Foreskin keratinocyte (primary cell): ENCODE measurements at places on chromosomes 16 and 17. TPM values are rescaled to one million over a fixed set of nuclear protein-coding genes. Genes with fewer than 3 reads are reported as not detected.

GRCh38 chr17:46940692-46941404 is 17.9 kb downstream of the GOSR2 start:
- DNase-seq, result peak; percentile 44

DNA sequence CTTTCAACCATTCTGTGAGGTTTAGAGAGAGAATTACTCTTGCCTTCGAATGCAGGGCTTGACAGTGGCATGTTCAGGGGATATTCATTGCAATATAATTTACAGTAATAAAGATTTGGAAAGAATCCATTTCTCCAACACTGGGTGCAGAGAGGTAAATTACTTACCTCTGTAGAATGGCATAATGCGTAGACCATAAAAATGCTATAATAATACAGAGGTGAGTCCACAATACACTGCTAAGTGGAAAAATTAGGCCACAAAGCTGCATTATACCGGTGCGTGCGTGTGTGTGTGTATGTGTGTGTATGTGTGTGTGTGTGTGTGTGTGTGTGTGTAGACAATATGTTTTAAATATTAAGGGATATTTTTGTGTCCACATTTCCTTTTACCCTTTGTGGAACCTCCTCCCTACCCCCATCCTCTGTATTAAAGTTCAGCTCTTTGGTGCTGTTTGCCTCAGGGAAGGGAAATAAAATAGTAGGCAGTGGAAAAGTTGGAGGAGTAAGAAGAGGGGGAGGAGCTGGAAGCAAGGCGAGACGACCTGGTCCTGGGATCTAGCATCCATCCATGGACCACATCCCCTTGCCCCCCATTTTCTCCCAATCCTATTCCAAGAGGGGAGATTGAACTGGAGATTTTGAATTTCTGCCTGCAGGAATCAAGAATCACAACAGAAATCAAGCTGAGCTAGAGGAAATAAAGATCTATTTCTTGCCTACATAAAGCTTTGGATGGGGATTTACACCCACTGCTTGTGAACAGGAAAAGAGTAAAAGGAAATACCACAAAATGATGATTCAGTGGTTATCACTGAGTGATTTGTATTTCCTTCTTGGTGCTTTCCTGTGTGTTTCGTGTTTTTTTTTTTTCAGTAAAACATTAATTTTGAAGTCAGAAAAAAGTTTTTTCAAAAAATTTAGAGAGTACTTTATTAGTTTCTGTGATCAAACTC is 124.8 kb downstream of the RGS9 start:
- no peak for DNase-seq

DHODH gene
- 6.0 and 8.1 TPM in 2 replicates for polyA plus RNA-seq

DNA sequence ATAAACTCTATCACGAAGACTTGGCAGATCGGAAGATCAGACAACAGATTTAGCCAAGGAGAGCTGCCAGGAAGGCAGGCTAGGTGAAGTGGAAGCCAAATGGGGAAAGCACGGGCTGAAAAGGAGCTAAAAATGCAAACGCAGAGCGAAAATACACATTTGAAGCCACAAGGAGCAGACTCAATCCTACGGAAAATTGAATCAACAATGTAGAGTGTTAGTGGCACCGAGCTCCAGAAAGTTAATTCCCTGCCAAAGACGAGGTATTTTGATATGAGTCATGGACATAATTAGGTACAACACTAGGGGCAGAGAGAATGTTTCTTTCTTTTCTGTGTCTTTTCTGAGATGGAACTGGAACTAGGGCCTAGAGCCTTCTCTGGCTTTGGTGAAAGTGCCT is 20.7 kb downstream of the GSG1L start:
- DNase-seq, result no peak

MSLN gene
- polyA plus RNA-seq, result 27.7 and 91.0 TPM in 2 replicates

GRCh38 chr17:45298546-45299285 is 18.1 kb downstream of the MAP3K14 start:
- peak; percentile 59 for DNase-seq

DNA sequence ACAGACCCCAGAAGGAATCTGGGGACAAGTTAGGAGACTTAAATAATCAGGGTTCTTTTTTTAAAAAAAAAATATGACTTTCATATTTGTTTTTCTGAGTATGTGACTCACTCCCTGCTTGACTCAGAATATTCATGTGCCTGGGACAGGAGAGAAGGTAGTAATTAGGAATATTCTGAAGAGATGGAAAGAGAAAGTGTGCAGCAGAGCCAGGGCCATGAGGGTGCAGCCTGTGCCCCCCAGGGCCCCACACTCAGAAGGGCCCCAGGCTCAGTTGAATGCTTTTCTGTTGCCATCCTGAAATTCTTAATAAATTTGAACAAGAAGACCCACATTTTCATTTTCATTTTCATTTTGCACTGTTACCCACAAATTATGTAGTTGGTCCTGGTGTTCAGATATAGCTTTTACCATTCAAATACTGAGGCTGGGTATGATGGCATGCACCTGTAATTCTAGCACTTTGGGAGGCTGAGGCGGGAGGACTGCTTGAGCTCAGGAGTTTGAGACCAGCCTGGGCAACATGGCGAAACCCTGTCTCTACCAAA is 11.5 kb upstream of the LONP2 start:
- no peak for DNase-seq

DNA sequence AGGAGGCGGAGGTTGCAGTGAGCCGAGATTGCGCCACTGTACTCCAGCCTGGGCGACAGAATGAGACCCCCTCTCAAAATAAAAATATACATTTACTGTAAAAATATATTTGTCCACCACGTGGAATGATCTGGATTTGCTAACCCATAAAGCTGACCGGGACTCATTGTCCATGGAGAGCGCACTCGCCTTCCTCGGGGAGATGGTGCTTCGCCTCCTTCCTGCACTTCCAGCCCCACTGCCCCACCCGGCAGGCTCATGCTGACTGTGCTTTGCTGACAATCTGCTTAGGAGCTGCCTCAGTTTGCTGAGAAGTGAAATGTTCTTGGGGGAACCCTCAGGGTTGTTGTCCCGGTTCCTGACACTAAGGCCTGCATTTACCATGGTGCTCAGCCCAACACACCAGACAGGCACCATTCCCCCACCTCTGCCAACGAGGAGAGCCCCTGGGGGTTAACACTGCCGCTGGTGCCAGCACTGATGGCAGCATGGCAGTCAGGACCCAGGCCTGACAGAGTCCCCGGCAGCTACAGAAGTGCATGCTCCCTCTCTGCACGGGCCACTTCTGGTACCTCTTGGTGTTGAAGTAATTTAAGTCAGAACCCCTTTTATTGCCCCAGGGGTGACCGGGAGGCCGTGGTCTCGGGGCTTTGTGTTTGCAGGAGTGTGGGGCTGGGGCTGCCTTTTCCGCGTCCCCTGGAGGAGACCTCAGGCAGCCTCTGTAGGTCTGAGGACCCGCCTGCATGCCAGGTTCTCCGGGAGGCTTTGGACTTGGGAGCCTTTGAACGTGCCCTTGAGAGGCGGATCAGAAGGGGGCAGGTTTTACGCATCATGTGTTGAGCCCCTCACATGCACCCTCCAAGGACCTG is 2.5 kb downstream of the NUBP2 start:
- no peak for DNase-seq

DNA sequence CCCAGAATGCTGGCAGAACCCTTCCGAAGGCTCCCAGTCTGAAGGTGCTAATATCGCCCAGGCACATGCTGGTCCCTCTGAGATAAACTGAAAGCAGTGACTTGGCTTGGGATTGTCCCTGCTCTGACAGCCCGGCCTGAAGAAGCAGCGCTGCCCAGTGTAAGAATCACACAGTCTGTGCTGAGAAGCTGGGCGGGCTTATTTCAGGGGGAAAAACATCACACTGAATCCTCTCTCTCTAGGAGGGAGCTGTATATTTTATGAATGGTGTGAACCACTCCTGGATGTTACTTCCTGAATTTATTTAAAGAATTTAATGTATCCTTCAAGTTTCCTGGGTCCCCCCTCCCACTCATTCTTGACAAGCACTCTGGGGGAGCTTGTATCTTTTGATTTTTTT is 36.3 kb downstream of the GAS7 start:
- DNase-seq, result no peak

DNA sequence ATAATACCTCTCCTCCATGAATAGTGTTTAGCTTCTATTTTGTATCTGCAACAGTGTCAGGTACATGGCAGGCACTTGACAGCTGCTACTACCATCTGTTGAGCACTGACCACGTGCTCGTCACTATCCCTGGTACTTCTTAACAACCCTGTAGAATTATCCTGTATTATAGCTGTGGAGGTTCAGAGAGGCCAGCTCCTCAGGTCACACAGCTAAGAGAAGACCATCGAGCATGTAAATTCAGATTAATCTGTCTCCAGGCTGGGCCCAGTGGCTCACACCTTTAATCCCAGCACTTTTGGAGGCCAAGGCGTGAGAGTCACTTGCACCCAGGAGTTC is 26.3 kb downstream of the WSB1 start:
- no peak for DNase-seq

- DNase-seq, result no peak
Measured at GRCh38 chr16:20916942-20917341, 16.4 kb downstream of the LYRM1 start.

DNA sequence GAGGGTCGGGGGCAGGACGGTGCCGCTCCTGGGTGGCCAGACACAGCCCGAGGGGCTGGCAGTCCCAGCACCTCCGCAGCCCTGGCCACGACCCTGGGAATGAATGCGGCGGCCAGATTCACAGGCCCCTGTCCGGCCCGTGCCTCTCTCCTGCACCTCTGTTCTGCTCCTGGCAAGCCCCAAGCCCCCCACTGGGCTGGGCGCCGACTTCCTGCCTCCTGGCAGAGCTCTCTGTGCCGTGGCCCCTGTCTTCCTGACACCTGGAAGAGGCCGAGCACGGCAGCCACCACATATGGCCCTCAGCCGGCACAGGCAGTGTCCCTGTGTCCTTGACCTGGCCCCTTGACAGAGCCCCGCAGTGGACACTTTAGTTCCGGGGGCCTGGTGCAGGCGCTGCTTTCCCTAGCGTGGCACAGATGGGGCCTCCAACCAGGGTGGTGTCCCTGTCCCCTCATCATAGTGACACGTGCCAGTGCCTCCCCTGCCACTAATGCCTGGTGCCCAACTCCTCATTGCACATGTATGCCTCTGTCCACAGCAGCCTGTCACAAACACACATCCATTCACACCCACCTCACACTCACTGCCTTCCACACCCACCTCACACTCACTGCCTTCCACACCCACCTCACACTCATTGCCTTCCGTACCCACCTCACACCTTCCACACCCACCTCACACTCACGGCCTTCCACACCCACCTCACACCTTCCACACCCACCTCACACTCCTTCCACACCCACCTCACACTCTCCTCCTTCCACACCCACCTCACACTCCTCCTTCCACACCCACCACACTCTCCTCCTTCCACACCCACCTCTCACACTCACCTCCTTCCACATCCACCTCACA is 110.6 kb upstream of the PLCG2 start:
- DNase-seq, result no peak

RASL10B gene
- 0.11 and 0.29 TPM in 2 replicates for polyA plus RNA-seq

- DNase-seq, result no peak
Measured at GRCh38 chr16:1541293-1542165, 8.1 kb downstream of the TMEM204 start.

DNA sequence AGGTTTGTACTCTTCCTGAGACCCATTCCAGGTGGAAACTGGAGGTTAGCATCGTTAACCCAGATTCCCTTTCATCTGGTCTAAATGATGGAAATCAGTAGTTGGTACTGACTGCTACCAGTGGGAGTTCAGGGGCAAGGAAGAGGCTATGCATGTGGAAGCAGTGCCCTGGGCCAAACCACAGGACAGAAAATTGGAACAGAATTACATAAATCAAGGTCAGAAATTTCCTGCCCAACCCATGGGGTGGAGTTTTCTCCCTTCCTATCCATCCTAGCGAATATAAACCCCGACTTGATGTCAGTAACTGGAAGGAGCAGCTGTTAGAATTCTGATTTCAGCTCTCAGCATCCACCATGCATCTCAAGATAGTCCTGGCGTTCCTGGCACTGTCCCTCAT is at the start of gene AOC2:
TSS of gene AOC2 (plus strand) at position 310 of the 400 bp plus-strand sequence. CDS start at position 357, 47 bp downstream.
- DNase-seq, result no peak

TP53TG3B gene
- polyA plus RNA-seq, result not detected in 2 replicates

GRCh38 chr17:80873307-80873951 is 118.2 kb upstream of the CHMP6 start:
- DNase-seq, result no peak

- DNase-seq, result no peak
Measured at GRCh38 chr17:43140396-43141332, 15.5 kb upstream of the BRCA1 start.

DNA sequence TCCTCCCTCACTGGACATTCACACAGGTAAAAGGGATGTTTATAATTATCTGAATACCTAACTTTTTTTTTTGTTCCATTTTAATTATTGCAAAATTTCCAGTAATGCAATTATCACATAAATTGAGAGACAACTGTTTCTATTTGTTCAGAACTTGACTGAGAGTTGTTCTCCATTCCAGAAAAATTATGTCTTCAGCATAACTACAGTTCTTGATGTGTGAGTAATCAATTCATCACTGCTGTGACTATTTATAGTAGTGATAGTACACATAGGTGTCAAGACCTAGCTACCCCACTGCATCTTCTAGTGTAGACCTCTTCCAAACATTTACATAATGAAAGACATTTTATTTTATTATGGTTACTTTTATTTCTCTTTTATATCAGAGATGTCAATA is 5.8 kb upstream of the TNRC6A start:
- peak; percentile 61 for DNase-seq

DNA sequence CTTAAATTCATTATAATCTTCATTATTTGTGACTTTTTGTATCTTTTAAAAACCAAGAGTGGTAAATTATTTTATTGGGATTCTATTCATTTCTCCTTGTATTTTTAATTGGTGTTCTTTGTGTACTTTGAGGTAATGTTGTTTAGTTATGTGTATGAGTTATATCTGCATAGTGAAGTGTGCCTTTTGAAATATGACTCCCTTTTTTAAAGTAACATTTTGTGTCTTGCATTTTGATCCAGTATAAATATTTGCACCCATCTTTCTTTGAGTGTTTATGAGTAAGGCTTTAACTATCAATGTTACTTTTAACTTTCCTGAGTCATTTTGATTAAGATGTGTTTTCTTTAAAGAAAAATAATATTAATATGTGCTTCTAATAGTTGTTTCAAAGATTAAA is 90.0 kb upstream of the MYOCD start:
- no peak for DNase-seq

- no peak for DNase-seq
Measured at GRCh38 chr16:87160234-87160636, 157.0 kb downstream of the C16orf95 start.

DNA sequence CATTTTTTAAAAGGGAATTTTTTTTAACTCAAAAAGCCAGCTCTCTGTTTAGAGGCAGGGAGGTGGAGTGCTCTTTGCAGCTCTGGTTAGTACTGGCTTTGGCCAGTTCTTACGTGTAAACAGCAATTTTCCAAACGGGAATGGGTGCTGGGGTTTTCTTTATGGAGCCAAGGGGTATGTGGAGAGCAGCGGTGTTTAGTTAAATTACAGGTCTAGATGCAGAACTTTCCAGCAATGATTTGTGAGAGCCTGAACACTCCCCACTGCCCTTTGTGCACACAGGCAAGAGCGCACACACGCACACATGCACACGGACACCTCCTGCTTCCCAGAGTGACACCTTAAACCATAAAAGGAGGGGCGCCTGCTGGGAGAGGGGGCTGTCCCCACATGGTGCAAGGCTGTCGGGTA is 140.2 kb downstream of the MSI2 start:
- DNase-seq, result no peak

GRCh38 chr16:72848028-72848400 is 199.9 kb downstream of the ZFHX3 start:
- DNase-seq, result no peak
